ENCODE measurements at places on chromosomes 6 and 20.

GRCh38 chr20:1806456-1806855 lies 88.8 kb upstream of the SIRPA start:
- no peak for DNase-seq

- no peak for DNase-seq
These were observed 32.4 kb downstream of the GSTA4 start for GRCh38 chr6:52962701-52963100.

DNA sequence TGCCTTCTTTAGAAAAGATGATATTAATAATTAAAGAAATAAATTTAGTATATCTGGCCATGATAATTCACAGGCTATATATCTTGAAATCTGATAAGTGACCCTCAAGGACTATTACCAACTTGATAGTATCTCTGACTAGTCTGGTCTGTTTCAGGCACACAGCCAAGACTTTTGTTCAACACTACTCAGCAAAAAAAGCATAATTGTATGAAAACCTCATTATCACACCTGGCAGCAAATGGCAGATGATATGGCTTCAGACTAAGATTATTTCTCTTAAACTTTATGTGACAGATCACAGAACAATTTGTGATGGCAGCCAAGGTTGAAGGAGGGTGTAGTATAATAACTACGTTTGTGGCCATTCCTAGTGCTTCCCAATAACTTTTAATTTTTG lies 114.7 kb downstream of the RWDD2A start:
- no peak for DNase-seq

- no peak for DNase-seq
These were observed 9.1 kb downstream of the FAM83D start for GRCh38 chr20:38935285-38935684.

- DNase-seq: no peak
These were observed 197.5 kb downstream of the SOX4 start for GRCh38 chr6:21791056-21791455.

GRCh38 chr6:134314006-134314821 lies 3.7 kb downstream of the SGK1 start:
- DNase-seq: no peak

DNA sequence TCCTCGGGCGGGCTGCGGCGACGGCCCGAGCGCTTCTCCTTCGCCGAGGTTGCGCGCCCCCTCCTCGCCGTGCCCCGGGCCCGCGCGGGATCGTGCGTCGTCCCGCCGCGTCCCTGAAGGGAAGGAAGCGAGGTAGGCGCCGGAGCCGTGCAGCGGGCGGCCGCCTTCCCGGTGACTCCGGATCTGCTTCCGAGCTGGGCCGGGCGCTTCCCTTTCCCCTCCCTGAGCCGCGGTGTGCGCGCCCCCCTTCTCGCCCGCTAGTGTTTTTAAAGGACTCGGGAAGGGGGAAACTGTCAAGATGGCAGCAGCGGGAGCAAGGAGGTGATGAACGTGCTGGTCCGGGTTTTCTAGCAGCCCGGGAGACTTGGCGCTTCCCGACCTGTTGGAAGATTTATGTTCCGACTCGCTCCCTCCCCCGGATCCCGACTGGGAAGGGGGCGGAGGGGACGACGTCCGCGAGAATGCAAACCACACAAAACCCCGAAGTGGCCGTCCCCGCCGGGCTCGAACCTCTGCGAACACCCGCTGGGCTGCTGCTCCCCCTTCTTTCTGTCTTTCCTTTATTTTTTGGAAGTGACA lies 744 bp upstream of the FOXO3 start:
- DNase-seq: no peak

GRCh38 chr6:169725125-169726048 lies 1.1 kb upstream of the PHF10 start:
- no peak for DNase-seq

- DNase-seq: no peak
These were observed 559.4 kb downstream of the COL12A1 start for GRCh38 chr6:74646461-74646860.

All from urothelium cell line (cell line).